ENCODE measurements at places on chromosomes 3 and 15. TPM values are rescaled to one million over a fixed set of nuclear protein-coding genes. Genes with fewer than 3 reads are reported as not detected.
A peak's percentile ranks its signal among the peaks of the same experiment; 100 is the strongest.

DNA sequence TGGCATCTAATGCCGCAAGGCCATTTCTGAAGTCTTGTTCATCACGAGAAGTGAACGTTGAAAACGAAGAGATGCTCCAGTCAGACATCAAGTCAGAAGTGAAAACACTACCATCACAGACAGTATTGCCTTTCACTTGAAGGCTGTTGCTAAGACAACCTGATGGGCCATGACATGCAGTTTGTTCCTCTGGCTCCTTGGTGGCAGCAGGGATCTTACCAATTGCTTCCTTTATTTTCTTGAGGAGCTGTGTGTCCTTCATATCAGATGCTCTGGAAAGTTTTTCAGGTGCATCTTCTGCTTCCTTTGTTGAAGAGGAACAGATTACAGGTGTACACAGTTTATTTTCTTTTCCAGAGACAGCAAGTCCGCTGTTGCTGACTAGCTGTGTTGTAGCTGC lies 30.7 kb upstream of the MYLK start:
- H3K27ac ChIP-seq, result no peak overlapping the region
- no peak overlapping the region for H3K4me3 ChIP-seq
- peaks cover 1% of the 10 kb centered on the region for H3K36me3 ChIP-seq
- H3K4me1 ChIP-seq, result no peaks in the 10 kb centered on the region
- no peak for DNase-seq

Gene TMEM44
- total RNA-seq, result 11.8 TPM

GRCh38 chr3:173214576-173214975 lies 73.5 kb upstream of the SPATA16 start:
- no peaks in the 10 kb centered on the region for H3K36me3 ChIP-seq
- no peak overlapping the region for H3K27ac ChIP-seq
- no peak overlapping the region for H3K4me3 ChIP-seq
- no peaks in the 10 kb centered on the region for H3K27me3 ChIP-seq

Gene GOLGA6L7
- total RNA-seq, result not detected

GRCh38 chr3:14357463-14357862 lies 44.9 kb upstream of the SLC6A6 start:
- DNase-seq, result no peak
- no peaks in the 10 kb centered on the region for H3K27me3 ChIP-seq
- no peaks in the 10 kb centered on the region for H3K36me3 ChIP-seq
- H3K4me3 ChIP-seq, result no peak overlapping the region

- no peak overlapping the region for H3K4me3 ChIP-seq
- no peaks in the 10 kb centered on the region for H3K27me3 ChIP-seq
- no peak overlapping the region for H3K27ac ChIP-seq
- DNase-seq, result no peak
These were observed 41.1 kb downstream of the VGLL3 start for GRCh38 chr3:86949850-86950249.

GRCh38 chr3:69669070-69669469 lies 70.2 kb upstream of the MITF start:
- H3K4me1 ChIP-seq, result no peaks in the 10 kb centered on the region
- no peak overlapping the region for H3K4me3 ChIP-seq
- DNase-seq, result no peak
- no peaks in the 10 kb centered on the region for H3K36me3 ChIP-seq

DNA sequence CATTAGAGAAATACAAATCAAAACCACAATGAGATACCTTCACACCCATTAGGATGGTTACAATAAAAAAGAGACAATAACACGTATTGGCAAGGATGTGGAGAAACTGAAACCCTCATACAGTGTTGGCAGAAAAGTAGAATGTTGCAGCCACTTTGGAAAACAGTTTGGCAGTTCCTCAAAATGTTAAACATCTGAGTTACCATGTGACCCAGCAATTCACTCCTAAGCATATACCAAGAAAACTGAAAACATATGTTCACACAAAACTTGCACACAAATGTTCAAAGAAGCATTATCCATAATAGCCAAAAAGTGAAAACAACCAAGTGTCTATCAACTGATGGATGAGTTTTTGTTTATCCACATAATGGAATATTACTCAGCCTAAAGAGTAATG lies 166.9 kb upstream of the FAM3D start:
- no peaks in the 10 kb centered on the region for H3K36me3 ChIP-seq
- no peak overlapping the region for H3K27ac ChIP-seq
- DNase-seq, result no peak
- H3K27me3 ChIP-seq, result no peaks in the 10 kb centered on the region

DNA sequence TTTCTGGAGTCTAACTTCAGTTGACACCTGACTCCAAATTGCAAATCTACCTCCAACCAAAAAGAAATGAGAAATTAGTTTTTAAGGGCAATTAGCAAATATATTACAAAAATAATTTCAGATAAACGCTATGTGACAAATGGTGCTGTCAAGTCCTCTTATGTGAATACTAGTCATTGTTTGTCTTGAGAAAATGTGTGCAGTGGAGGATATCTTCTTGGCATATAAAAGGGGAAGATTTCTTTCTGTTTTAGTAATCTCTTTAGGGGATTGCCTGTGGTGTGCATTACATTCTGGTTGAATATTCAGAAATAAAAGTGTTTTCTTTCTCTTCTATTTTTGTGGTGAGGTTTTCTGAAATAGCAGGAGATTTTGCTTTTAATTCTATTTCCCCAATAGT lies 3.0 kb upstream of the GCSAM start:
- H3K36me3 ChIP-seq, result no peaks in the 10 kb centered on the region
- H3K27ac ChIP-seq, result no peak overlapping the region
- H3K27me3 ChIP-seq, result no peaks in the 10 kb centered on the region
- no peaks in the 10 kb centered on the region for H3K4me1 ChIP-seq

GRCh38 chr3:154936196-154936595 lies 143.9 kb upstream of the MME start:
- no peak overlapping the region for H3K4me3 ChIP-seq
- H3K36me3 ChIP-seq, result no peaks in the 10 kb centered on the region
- H3K27ac ChIP-seq, result no peak overlapping the region
- no peaks in the 10 kb centered on the region for H3K4me1 ChIP-seq
- H3K27me3 ChIP-seq, result no peaks in the 10 kb centered on the region

GRCh38 chr3:59908280-59908679 lies 858.5 kb upstream of the CFAP20DC start:
- H3K27ac ChIP-seq, result no peak overlapping the region
- H3K36me3 ChIP-seq, result no peaks in the 10 kb centered on the region
- no peaks in the 10 kb centered on the region for H3K4me1 ChIP-seq
- H3K4me3 ChIP-seq, result no peak overlapping the region
- no peaks in the 10 kb centered on the region for H3K27me3 ChIP-seq
- DNase-seq, result peak; percentile 40

DNA sequence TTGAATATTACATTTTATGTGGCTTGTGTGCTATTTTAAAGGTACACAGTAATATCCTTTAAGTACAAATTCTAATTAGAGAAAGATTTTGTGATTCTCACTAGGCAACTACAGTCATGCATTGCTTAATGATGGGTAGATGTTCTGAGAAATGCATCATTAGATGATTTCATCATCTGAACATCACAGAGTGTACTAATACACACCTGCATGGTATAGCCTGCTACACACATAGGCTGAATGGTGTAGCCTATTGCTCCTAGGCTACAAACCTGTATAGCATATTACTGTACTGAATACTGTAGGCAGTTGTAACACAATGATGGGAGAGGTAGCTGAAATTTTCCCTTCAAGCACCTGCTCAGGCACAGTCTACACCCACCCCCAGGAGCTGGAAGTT lies 217.4 kb upstream of the EOMES start:
- H3K36me3 ChIP-seq, result no peaks in the 10 kb centered on the region
- H3K27me3 ChIP-seq, result no peaks in the 10 kb centered on the region
- H3K4me1 ChIP-seq, result no peaks in the 10 kb centered on the region
- no peak overlapping the region for H3K4me3 ChIP-seq
- H3K27ac ChIP-seq, result no peak overlapping the region

DNA sequence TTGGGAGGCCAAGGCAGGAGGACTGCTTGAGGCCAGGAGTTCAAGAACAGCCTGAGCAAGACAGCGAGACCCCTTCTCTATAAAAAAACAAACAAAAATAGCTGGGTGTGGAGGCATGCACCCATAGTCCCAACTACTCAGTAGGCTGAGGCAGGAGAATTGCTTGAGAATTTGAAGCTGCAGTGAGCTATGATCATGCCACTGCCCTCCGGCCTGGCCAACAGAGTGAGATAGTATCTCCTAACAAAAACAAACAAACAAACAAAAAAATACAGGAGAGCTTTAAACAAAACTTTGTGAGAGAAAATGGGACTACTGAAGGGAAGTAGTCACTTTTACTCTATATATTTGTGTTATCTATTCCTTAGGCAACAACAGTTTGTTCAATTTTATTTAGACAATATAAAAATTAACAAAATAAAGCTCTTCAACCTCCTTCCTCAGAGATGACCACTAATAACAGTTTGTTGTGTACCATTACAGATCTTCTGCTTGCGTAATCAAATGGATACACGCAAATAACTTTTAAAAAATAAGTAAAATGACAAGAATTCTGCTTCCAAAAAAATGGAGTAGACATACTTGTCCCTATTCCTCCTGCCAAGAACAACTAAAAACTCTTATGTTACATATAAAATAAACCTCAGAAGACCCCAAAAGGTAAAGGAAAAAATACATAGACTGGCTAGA lies 17.4 kb downstream of the PHC3 start:
- DNase-seq, result no peak
- no peak overlapping the region for H3K4me3 ChIP-seq
- H3K27ac ChIP-seq, result no peak overlapping the region
- no peaks in the 10 kb centered on the region for H3K4me1 ChIP-seq

GRCh38 chr3:51799879-51800749 lies 21.1 kb upstream of the IQCF6 start:
- no peaks in the 10 kb centered on the region for H3K4me1 ChIP-seq
- DNase-seq, result peak; percentile 50
- no peak overlapping the region for H3K4me3 ChIP-seq

Gene PRSS50
- not detected for total RNA-seq

DNA sequence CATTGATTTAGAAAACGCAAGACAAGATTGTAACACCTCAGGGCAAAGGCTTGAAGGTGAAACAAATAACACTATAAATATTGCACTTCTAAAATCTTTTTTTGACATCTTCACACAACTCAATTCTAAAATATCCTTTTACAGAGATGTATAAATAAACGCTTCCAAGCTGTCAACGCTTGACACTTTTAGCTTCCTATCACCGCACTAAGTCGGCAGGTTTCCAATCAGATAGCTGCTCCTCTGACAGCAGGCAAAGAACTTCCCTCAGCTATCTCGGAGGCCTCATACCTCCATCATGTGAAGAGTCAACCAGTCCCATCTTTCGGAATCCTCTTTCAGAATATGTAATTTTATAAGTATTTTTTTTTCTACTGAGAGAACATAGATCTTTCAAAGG lies 71.0 kb downstream of the PCOLCE2 start:
- no peaks in the 10 kb centered on the region for H3K27me3 ChIP-seq
- no peaks in the 10 kb centered on the region for H3K36me3 ChIP-seq
- H3K27ac ChIP-seq, result no peak overlapping the region
- no peak for DNase-seq

DNA sequence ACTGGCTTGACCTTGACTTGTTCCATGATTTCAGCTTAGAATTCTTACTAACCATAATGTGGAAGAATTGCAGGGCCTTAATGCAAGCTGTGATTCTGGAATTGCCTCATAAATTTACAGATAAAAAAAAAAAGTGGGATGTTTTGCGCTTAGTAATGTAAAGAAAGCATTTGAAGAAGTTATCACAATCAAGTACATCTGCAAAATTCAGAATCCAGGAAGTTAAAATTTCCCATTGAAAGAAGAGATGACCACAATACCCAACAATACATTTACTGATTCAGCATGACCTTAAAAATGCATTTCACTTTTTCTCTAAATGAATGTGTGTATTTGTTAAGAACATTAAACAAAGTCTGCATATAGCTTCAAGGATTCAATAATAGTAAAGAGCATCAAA lies 65.1 kb upstream of the CCNL1 start:
- H3K4me3 ChIP-seq, result no peak overlapping the region
- H3K27me3 ChIP-seq, result no peaks in the 10 kb centered on the region
- no peak for DNase-seq
- no peak overlapping the region for H3K27ac ChIP-seq
- no peaks in the 10 kb centered on the region for H3K4me1 ChIP-seq
- H3K36me3 ChIP-seq, result no peaks in the 10 kb centered on the region

Gene ACSBG1
- not detected for total RNA-seq

Gene BNC1
- not detected for total RNA-seq

DNA sequence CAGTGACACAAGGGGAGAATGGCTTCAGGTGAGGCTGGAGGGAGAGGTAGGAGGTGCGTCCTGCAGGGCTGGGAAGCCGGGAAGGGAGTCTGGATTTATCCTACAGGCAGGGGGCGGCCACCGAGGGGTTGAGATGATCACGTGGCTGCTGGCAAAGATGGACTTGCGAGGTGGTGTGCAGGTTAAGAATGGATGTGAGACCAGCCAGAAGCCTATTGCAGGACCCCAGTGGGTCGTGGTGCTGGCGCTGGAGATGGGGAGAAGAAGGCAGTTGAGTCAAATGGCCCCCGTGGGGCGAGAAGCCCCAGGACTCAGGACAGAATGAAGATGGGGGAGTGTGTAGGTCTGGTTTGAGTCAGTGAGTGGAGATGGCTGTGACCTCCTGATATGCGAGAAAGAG lies 183.1 kb downstream of the FAM43A start:
- no peak overlapping the region for H3K4me3 ChIP-seq
- peak; percentile 9 for DNase-seq
- no peak overlapping the region for H3K27ac ChIP-seq
- peaks cover 28% of the 10 kb centered on the region for H3K4me1 ChIP-seq
- H3K27me3 ChIP-seq, result no peaks in the 10 kb centered on the region

Gene PIF1
- 45.8 TPM for total RNA-seq

Gene C3orf70
- 11.2 TPM for total RNA-seq

GRCh38 chr15:69562564-69562963 lies 109.9 kb downstream of the RPLP1 start:
- H3K27me3 ChIP-seq, result no peaks in the 10 kb centered on the region
- H3K36me3 ChIP-seq, result no peaks in the 10 kb centered on the region
- peak; percentile 44 for DNase-seq
- no peak overlapping the region for H3K4me3 ChIP-seq

DNA sequence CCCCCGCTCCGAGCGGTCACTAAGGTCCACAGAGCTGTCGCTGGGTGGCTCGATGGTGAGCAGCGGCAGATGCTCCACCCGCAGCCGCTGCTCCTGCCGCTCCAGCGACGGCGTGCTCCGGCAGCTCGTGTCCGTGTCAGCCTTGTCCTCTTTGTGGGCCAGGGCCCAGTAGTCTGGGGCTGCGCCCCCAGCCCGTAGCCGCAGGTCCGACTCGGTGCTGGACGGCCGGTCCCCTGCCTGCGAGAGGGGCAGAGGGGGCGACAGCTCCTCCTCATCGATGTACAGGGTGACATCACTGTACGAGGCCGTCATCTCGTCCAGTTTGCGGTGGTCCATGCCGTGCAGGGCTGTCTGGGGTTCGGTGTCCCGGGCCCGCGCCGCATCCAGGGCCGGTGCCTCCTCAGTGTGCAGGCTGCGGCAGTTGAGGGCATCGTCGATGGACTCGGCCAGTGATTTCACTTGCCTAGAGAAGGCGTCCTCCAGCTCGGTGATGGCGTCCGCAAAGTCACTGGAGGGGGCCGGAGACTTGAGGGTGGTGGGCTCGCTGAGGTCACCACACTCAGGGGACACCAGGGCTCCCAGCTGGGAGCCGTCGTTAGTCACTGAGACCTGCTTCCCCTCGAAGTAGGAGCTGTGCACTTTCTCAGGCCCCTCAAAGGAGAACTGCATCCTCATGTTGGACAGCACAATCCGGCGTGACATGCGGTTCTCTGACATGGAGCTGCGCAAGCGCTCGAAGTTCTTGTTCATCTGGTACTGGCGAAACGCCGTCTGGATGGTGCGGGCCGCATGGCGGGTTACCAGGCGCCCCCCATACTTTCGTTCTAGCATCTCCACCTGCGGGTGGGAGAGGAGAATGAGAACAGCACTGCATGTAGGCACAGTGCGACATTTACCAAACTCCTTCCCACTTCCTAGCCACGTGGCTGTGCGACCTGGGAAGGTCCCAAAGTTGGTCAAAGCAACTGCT lies 94.8 kb upstream of the RPL32 start:
- no peak for DNase-seq
- no peak overlapping the region for H3K4me3 ChIP-seq
- H3K27ac ChIP-seq, result no peak overlapping the region
- H3K4me1 ChIP-seq, result no peaks in the 10 kb centered on the region

Data from Caco-2 (cell line).